Pericardium fibroblast (primary cell): ENCODE measurements at places on chromosomes 3 and 15. TPM values are rescaled to one million over a fixed set of nuclear protein-coding genes. Genes with fewer than 3 reads are reported as not detected.

Gene GLDN
- total RNA-seq: 0.17 TPM in 1 of 2 replicates, not detected in the other

Gene ZNF860
- total RNA-seq: 0.26 and 0.35 TPM in 2 replicates

Gene A4GNT
- total RNA-seq: not detected in 2 replicates

Gene CAMK1
- total RNA-seq: 27.5 and 31.7 TPM in 2 replicates

Gene CORO2B
- 11.6 and 21.0 TPM in 2 replicates for total RNA-seq

Gene EPHB1
- total RNA-seq: 0.34 and 0.35 TPM in 2 replicates

Gene AADACL2
- not detected in 2 replicates for total RNA-seq

Gene GP5
- under 0.01 TPM in 1 of 2 replicates, not detected in the other for total RNA-seq

Gene HIGD2B
- not detected in 2 replicates for total RNA-seq

Gene ROBO1
- total RNA-seq: 20.8 and 25.7 TPM in 2 replicates

Gene SPINT1
- 0.09 and 0.58 TPM in 2 replicates for total RNA-seq

Gene KCNMB2
- total RNA-seq: under 0.01 TPM in 1 of 2 replicates, not detected in the other

Gene FEZF2
- not detected in 2 replicates for total RNA-seq

Gene NKIRAS1
- 5.3 and 7.5 TPM in 2 replicates for total RNA-seq

Gene ACKR4
- 0.23 TPM in 1 of 2 replicates, not detected in the other for total RNA-seq

Gene SLC27A2
- not detected in 2 replicates for total RNA-seq

Gene ADAMTS9
- 5.9 and 6.8 TPM in 2 replicates for total RNA-seq

Gene NR1I2
- not detected in 2 replicates for total RNA-seq

Gene AP3B2
- total RNA-seq: 0.47 and 0.60 TPM in 2 replicates

Gene MKRN3
- 0.23 and 2.0 TPM in 2 replicates for total RNA-seq

Gene CFAP100
- not detected in 2 replicates for total RNA-seq

Gene RUBCN
- total RNA-seq: 7.3 and 10.7 TPM in 2 replicates

Gene SAMMSON
- total RNA-seq: not detected in 2 replicates

Gene SHC4
- total RNA-seq: 0.09 and 5.6 TPM in 2 replicates

Gene NEO1
- 34.0 and 51.3 TPM in 2 replicates for total RNA-seq

Gene FAM3D
- not detected in 2 replicates for total RNA-seq

Gene SI
- not detected in 2 replicates for total RNA-seq

Gene FETUB
- not detected in 2 replicates for total RNA-seq

Gene SERPINI2
- total RNA-seq: not detected in 2 replicates

Gene SLC35G2
- total RNA-seq: 6.3 and 9.8 TPM in 2 replicates

Gene CYB561D2
- 20.8 and 35.2 TPM in 2 replicates for total RNA-seq

Gene CPNE9
- total RNA-seq: not detected in 2 replicates

Gene CAMP
- not detected in 2 replicates for total RNA-seq

Gene DVL3
- total RNA-seq: 51.8 and 57.9 TPM in 2 replicates
